GM23338 (cell line): ENCODE measurements at places on chromosomes 4 and X.

- DNase-seq: no peak
Measured at GRCh38 chrX:142095651-142096245, 109.3 kb downstream of the MAGEC2 start.

- no peak for DNase-seq
Measured at GRCh38 chr4:40484346-40485090, 145.1 kb downstream of the RBM47 start.

- DNase-seq: no peak
Measured at GRCh38 chrX:152899874-152900719, 2.2 kb downstream of the ZNF185 start.

DNA sequence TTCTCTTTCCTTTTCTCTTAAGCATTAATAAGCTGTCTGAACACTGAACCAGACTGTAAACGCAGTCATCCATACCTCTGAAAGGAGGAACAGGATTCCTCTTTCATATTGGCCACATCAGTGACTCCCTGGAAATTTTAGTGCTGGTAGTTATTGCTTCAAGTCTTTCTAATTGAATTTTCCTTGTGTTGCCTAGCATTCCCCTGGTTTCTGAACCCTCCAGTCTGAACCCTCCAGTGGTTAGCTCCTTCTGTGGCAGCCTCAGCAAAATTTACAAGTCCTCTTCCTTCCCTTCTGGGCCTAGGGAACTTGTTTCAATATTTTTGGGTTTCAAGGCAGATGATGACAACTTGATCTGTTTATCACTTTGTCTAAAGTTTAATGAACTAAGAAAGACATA lies 7.9 kb downstream of the SPARCL1 start:
- no peak for DNase-seq

DNA sequence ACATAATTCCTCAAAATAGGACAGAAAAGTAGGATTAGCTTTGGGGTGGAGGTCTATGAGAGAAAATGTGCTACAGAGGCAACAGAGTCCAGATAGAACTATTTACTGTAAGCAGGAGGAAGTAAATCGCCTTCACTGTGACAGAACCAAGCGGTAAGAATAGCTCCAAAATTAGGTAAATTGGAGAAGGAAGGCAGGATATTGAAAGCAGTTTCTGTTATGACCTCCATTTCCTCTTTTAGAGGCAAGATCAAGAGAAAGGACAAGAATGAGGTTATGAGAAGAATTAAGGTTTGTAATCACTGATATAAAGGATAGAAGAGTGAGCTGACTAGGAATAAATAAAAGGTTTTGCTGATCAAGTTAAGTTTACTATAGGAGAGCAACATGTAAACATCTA lies 44.1 kb upstream of the NEUROG2 start:
- DNase-seq: no peak

GRCh38 chr4:173273941-173274340 lies 60.2 kb downstream of the HMGB2 start:
- no peak for DNase-seq

DNA sequence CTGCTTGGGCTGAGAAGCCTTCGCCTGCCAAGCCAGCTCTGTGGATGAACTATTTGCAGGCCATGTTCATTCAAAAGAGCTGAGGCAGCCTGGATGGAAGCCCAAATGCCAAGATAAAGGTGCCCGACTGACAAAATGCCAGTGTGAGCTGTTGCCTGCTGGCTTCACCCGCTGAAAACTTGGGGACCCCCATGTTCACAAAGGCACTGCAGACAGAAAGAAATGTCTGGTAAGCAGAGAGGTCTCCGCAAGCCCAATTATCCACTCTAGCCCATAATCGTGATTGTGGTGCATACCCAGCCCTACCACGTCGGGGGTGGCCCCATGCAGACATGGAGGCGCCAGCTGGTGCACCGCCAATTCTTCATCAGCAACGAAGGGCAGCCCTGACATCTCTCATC lies 13.0 kb upstream of the SMIM20 start:
- DNase-seq: no peak

DNA sequence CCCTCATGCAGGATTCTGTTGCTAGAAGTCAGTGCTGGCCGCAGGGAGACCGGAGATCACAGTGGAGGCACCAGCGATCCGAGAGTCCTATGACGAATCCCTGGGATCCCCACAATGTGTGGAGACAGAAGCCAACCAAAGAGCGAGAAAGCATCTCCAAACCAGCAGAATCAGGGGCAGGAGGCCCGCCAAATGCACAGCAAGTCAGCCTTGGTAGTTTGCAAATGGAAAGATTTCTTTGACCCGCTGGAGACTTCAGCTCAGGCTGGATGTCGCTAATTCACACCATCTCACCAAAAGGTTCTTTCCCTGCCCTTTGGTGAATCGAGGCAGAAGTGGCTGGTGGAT lies 505 bp upstream of the PKD2 start:
- peak; percentile 57 for DNase-seq

GRCh38 chr4:55269470-55269869 lies 76.6 kb upstream of the SRD5A3 start:
- DNase-seq: no peak

DNA sequence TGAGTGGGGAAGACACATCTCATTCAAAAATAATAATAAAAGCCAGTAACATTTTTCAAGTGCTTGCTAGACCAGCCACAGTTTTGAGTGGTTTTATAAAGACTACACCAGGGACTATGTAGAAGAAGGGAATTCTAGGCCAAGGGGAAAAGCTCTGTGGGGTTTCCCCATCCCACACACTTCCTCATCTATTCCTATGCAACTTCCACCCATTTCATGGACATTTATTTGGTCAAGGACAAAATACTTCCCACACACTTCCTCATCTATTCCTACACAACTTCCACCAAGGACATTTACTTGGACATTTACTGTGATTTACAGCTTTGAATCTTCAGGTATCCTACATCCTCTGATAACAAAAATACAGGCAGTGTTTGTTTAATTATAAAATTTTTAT lies 86.5 kb upstream of the KLF3 start:
- DNase-seq: no peak

DNA sequence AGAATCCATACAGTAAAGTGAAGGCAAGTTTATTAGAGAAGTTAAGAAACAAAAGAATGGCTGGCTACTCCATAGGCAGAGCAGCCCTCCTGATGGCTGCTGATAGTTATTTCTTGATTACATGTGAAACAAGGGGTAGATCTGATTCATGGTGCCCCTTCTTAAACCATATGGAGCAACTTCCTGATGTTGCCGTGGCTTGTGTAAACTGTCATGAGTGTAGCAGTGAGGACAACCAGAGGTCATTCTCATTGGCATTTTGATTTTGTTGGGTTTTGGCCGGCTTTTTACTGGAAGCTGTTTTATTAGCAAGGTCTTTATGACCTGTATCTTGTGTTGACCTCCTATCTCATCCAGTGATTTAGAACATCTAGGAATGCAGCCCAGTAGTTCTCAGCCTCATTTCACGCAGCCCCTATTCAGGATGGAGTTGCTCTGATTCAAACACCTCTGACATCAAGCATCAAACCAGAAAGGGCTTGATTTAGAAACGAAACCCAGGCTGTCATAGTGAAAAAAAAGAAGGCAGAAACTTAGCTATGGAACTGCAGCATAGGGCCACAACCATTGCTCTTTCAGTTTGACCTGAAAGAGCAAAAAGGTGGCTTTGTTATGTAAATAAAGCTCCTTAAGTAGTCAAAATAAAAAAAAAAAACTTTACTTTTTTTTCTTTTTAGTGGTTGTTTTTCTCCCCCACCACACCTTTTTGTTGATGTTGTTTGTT lies 37.8 kb downstream of the SPCS3 start:
- DNase-seq: peak; percentile 69

- DNase-seq: peak; percentile 2
Measured at GRCh38 chrX:80648023-80648422, 161.7 kb downstream of the BRWD3 start.

DNA sequence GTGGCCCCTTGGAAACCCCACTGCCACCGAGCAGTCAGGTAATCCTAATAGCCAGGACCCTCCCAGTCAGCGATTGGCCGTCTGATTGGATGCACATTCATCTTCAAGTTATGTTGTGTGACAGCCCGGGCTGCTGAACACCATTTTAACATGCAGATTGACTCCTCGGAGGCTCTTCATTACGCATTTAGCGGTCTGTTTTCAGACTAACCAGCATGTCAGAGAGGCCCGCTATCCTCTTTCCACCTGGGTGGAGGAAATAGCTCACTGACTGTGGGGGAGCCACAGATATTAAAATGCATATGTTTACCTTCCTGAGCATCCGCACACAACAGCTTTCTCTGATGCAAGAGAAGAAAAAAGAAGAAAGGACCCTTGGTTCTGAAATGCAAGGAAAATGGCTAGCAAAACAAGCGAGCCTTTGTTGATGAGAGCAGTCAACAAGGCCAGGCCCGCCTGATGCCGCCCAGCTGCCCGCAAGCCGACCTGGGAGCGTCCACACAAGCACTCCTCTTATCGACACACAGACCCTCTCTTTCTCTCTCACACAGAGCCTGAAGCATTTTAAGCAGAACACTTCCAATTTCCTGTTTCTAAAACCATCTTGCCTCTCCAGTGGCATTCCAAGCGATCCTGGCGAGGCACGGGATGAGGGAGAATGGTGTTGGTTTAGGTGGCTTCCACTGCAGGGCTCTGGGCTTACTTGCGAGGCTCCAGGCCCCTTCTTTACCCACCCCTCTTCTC lies 118.3 kb downstream of the MGST2 start:
- DNase-seq: peak; percentile 50

- DNase-seq: no peak
Measured at GRCh38 chrX:2705046-2705832, 14.1 kb downstream of the CD99 start.
